ENCODE measurements at places on chromosomes 2 and 18.
A peak's percentile ranks its signal among the peaks of the same experiment; 100 is the strongest.

DNA sequence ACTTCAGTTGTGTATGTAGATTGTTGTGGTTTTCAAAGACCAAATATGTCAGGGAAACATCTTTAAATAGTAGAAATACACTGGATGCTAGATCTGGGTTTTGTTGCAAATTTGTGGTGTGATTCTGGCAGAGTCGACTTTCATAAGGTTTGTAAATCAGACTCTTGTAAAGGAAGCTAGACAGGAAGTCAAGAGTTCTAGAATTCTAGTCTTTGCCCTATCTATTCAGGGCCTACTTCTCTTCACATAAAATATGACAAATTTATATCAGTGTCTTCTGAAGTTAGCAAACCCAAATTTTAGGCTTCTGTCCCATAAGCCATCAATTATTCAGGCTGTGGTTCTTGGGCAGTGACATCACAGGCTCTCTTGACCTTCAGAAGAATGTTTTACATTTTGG is 1579.2 kb upstream of the PIK3C3 start:
- DNase-seq: no peak

- DNase-seq: no peak
These were observed 20.6 kb upstream of the RESP18 start for GRCh38 chr2:219353129-219353528.

GRCh38 chr18:48780201-48780912 is 170.4 kb downstream of the SMAD7 start:
- DNase-seq: peak; percentile 20

DNA sequence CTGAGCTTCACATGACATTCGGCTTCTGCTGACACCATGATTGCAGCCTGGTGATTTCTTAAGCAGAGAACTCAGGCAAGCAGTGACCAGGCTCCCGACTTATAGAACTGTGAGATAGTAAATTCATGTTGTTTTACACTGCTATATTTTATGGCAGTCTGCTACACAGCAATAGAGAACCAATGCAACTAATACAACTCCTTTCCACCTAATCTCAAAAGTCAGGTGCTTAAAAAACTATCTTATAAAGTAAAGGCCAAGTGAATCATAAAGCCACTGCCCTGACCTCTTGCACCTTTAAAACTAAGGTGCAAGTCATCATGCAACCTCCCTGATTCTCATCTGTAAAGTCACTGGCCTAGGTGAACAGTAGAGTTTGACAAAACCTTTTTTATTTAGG is 95.3 kb upstream of the GLS start:
- DNase-seq: no peak

DNA sequence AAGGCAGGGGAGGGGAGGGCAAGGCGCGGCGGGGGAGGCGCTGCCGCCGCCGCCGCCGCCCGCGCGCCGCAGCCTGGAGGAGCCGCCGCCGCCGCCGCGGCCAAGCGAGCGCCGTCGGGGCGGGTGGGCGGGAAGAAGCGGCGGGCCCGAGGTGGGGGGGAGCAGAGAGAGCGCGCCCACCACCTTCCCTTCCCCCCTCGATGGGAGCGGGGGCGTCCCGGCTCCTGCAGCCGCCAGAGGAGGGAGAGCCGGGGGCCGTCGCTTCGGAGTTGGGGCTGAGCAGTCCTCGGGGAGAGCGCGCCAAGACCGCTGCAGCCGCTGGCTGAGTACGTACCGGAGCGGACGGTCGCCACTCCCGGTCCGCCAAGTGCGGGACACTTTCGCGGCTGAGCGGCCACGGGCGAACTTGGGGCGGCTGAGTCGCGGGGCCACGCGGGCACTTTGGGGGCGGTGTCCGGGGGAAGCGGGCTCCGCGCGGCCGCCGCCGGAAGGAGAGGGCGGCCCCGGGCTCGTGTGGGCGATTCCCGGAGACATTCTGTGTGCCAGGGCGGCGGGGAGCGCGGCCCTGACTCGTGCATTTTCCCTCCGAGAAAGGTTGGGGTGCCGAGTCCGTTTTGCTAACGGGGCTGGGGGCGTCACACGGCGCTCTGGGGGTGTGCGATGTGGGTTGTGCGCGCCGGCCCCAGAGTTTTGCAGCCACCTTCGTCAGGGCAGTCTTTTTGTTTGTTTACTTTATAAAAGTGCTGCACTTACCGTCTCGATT is at the start of gene NAB1:
Gene NAB1, plus strand, starts transcription at position 49 of the 763 bp plus-strand sequence. CDS start 10,094 bp downstream, outside the sequence.
- DNase-seq: peak; percentile 70

GRCh38 chr2:226691255-226691654 is 108.4 kb downstream of the IRS1 start:
- no peak for DNase-seq

DNA sequence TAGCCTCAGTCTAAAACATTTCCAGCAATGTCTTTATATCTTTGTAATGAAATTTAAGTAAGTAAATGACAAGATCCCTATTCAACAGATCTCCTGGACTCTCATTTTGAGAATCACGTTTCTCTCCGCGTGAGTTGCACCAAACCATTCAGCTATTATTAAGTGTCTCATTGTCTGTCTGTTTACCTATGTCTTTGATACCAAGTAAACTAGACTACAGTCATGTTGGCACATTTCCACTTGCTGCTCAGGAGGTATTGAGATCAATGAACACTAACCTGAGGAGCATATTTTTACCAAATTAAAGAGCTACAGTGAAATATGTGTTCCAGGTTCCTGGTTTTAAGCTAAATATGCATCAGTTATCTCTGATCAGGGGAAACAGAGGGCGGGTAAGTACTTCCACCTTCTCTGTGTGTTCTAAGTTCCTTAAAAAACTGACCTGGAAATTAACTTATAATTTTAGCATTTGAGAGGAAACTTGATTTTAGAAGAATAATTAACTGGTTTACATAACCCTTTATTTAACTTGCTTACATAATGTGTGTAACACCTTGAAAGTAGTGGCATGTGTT is 125.8 kb downstream of the OSBPL6 start:
- DNase-seq: peak; percentile 16

GRCh38 chr18:26524504-26525351 is 23.6 kb downstream of the KCTD1 start:
- peak; percentile 17 for DNase-seq

GRCh38 chr2:12119841-12120240 is 373.4 kb downstream of the LPIN1 start:
- DNase-seq: no peak

DNA sequence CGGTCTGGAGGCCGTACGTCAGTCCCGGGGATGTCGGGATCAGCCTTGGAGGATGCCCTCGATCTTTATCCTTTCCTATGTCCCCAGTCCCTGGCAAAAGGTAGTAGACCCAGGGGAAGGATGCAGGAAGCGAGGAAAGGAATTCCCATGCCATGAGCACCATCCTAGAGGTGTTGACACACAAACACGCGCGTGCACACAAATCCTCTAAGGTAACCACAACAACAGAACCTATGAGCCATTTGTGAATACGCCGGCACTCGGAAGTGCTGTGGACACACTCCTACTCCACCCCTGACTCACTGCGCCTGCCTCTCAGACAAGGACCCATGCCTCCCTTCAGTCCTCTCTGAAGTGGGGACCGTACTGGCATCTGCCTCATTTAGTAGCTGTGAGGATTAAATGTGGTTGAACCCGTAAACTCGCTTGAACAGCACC is 11.3 kb upstream of the MLPH start:
- peak; percentile 37 for DNase-seq

DNA sequence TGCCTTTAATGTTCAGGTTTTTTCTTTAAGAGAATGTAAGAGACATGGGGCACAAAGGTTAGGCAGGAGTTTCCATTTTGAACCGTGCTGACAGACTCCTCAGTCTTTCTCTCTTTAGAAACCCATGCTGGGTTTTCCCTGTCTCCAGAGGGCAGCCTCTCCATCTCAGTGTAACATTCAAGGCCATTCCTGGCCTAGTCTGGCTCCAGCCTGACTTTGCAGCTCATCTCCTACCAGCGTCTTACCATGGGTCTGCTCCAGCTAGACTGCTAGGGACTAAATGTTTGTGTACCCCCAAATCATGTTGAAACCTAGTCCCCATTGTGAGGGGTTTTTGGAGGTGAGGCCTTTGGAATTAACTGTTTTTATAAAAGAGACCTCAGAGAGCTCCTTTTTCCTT is 9.8 kb upstream of the CLIP4 start:
- DNase-seq: no peak

GRCh38 chr2:119402645-119403560 is 28.8 kb upstream of the TMEM37 start:
- DNase-seq: peak; percentile 50

- DNase-seq: no peak
These were observed 51.3 kb upstream of the FOSL2 start for GRCh38 chr2:28341208-28341891.

GRCh38 chr2:224613543-224614286 is 28.6 kb upstream of the CUL3 start:
- no peak for DNase-seq

- DNase-seq: no peak
These were observed 10.0 kb upstream of the AGFG1 start for GRCh38 chr2:227461811-227462461.

DNA sequence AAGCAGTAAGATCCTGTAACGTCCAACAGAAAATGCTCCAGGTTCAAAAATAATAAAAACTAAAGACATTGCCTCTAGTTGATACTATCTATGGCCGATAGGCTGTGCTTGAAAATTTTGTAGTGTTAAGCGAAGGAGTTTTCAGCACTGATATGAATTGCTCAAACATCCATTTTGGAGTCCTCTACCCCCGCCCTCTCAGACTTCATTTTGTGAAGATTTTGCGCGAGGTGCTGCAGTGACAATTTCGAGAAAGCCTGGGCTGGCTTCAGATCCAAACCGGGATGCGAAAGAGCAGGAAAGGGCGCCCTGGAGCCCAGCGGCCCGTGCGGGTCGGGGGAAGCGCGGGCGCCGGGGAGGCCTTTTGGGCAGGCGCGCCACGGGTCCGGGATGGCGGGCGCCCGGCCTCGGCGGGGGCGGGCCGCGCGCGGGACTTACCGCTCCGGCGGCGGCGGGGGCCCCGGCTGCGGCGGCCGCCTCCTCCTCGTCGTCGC is 1.8 kb downstream of the SP3 start:
- peak; percentile 79 for DNase-seq

DNA sequence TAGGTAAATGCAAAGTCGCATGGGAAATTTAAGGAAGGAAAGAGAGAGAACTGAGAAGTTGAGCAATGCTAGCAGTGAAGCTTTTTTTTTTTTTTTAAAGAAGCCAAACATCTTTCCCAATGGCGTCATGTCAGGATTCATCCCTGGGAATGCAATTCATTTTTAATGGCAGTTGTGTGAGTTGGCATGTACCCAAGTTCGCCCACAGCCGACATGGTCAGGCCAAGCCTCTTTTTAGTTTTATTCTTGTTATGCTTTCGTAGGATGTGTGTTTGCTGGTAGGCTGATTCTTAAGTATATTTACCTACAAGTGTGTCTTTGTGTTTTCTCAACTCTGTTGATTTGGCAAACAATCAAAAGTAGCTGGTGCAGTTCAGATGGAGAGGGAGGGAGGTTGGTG is 127.6 kb upstream of the ITGA6 start:
- no peak for DNase-seq

GRCh38 chr2:241432824-241433448 is 75.4 kb downstream of the STK25 start:
- DNase-seq: no peak

DNA sequence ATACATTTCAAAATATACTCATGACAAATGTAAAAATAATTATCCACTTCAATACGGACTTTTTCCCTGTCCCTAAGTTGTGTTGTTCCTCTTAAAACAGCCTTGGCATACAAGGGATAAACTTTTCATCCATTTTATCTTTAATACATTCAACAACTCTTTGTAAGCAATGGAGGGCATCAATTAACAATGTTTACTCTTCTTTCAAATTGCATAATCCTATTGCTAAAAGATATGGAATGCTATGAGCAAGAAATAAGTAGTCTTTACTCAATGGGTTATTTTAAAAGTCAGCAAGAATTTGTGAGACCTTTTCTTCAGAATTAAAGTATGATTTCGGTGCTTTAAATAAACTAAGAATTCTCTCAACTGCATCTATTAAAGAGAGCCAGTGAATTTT is 41.9 kb downstream of the SCN9A start:
- DNase-seq: no peak

DNA sequence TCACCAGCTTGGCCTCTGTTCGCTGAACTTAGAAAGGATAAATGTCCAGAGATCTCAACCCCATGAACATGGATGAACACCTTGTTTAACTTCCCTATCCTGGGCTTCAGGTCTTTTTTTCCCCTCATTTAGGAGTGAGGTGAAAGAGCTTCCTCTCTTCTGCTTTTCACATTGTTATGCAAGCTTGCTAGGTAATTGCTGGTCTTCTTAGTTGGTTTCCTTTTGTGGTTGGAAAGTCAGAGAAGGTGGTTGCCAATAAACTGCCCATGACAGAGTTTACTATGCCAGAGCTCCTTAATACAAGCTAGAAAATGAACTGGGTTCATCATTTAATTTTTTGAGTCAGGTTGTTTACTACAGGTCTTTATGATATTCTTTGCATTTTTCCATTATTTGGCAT is 16.6 kb downstream of the SLC9A4 start:
- no peak for DNase-seq

DNA sequence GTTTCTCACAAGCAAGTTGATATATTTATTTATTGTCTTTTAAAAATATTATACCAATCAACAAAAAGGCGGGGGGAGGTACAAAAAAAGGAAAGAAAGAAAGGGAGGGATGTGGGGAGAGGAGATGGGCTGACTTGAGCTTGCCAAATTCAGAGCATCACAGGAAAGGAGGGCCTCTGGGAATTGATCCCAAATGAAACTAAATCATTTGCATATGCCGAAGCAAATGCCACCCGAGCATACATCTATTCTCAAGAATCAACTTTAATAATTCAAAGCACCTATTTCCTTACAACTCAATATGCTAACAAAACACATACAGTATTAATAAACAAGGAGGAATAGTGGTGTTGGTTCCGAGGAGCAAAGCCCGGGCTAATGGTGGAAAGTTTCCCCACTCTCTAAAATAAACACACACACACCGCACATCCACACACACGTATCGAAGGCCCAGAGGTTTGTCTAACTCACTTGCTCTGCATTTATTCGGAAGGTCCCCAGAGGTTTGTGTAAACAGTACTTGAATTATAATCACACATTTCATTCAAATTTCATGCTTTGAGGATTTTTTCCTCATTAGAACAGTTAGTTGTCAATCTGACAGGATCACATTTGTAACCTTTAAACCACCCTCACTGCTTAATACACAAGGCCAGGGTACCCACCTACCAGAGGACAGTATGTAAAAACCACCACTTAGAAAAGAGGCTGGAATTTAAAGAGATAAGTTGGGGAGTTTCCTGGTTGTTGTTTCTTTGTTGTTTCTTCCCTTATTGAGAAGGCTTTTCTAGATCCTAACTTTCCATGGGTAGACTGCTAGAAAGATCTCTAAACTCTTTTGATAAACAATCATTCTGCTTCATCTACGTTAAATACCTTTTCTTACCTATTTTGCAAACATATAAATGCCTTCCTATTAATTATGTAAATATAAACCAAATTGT is 264.7 kb downstream of the TCF4 start:
- peak; percentile 27 for DNase-seq
